Putamen (tissue), 1 donor: ENCODE measurements at places on chromosomes 4 and X.

- no peak for DNase-seq
These were observed 7.6 kb upstream of the SRPK3 start for GRCh38 chrX:153773218-153773611.

- no peak for DNase-seq
These were observed 56.9 kb downstream of the OTC start for GRCh38 chrX:38409289-38409688.

- DNase-seq, result no peak
These were observed 90.1 kb upstream of the RPL34 start for GRCh38 chr4:108529984-108530905.

DNA sequence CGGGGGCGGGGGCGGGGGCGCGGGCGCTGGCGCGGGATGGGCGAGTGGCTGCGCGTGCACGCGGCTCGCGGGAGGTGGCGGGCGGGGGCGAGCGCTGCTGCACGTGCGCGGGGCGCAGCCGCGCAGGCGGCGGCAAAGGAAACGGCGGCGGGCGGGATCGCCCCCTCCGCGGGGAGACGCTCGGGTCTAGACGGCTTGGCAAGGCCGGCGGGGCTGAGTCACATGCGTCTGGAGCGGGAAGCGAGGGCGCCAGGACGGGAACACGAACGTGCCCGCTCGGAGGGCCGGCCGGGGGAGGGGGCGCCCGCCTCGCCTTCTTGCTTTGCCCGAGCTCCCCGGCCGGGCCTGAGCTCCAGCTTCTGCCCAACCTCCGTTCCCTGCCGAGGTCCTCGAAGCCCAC, 4.3 kb upstream of the HAUS7 start:
- DNase-seq, result no peak

- DNase-seq, result no peak
These were observed 12.7 kb upstream of the ACSL1 start for GRCh38 chr4:184838249-184839074.

DNA sequence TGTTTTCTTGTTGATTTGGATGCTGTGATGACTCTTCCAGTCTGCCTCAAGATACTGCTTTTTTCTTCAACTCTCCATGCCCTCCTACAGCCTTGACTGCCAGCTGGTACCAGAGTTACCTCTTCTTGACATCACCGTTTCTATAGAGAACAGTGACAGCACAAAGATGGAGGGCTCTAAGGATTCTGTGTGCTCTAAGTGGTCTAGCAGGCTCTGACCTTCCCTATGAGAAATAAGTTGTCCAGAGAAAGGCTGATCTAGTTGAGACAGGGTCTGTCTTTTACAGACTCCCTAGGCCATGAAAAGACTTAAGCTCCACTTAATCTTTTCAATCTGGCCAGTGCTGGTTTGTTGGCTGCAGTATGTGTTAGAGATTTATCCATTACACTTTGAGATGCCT, at the start of gene AKAP4:
Gene AKAP4, minus strand, starts transcription at position 101 of the 400 bp plus-strand sequence. CDS start 118 bp downstream, outside the sequence.
- DNase-seq, result no peak
